ENCODE measurements at places on chromosomes 12 and 14.

- peaks cover 11% of the 10 kb centered on the region for H3K36me3 ChIP-seq
- H3K27me3 ChIP-seq = no peaks in the 10 kb centered on the region
- no peak for DNase-seq
- H3K4me1 ChIP-seq = peaks cover 10% of the 10 kb centered on the region
Observed at GRCh38 chr12:120762086-120762485, 36.5 kb downstream of the ACADS start.

DNA sequence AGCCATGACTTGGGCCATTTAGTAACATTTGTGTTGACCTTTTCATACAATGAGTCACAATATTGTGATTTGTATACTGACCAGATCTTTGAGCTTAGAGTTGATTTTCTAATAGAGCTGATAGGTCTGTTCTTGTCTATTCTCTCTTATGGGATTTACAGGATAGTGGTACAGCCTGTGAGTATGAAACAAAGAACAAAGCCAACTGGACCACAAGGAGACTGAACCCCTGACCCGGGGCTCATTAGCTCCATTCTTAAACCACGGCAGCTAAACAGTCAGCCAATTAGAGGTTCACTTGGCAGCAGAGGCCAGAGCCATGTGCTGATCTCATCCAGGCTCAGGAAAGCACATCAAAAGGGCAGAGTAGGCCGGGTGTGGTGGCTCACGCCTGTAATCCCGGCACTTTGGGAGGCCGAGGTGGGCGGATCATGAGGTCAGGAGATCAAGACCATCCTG lies 59.1 kb upstream of the GNPNAT1 start:
- no peaks in the 10 kb centered on the region for H3K27me3 ChIP-seq
- no peak overlapping the region for H3K27ac ChIP-seq
- DNase-seq = no peak
- H3K36me3 ChIP-seq = peaks cover 5% of the 10 kb centered on the region
- no peak overlapping the region for H3K4me3 ChIP-seq

DNA sequence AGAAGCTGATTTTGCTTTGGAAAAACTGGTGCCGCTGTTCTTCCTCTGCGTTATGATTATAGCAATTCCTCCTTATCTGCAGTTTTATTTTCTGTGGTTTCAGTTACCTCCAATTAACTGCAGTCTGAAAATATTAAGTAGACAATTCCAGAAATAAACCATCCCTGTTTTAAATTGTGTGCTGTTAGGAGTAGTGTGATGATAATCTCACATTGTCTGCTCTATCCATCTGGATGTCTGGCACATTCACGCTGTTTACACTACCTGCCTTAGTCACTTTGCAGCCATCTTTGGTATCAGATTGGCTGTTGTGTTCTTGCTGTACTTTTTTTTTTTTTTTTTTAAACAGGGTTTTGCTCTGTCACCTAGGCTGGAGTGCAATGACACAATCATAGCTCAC lies 141.0 kb downstream of the GRIP1 start:
- H3K27me3 ChIP-seq = no peaks in the 10 kb centered on the region
- H3K36me3 ChIP-seq = no peaks in the 10 kb centered on the region
- no peak for DNase-seq
- H3K4me1 ChIP-seq = no peaks in the 10 kb centered on the region

DNA sequence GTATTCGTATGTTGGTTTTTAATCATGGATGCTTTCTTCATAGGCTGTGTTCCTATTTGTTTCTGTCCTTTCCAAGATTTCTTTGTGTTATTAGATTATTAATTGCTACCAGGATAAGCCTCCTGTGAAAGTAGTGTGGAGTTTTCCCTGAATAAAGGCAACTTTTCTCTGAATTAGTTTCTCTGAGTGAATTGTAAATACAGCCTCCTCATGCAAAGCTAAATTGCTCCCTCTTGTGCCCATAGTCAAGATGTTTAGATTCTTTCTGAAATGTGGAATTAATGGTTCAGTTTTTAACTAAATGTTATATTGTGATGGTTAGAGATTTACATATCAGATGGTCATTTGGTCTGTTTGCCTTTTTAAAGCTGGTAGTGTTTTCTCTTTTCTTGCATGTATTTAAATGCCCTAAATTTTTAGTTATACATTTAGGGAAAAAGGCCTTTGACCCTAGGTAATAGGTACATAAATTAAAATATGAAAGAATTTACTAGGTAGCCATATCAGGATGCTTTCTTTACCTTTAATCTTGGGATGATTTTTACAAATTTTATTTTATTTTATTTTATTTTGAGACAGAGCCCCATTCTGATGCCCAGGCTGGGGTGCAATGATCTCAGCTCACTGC lies 8.9 kb downstream of the APAF1 start:
- no peak overlapping the region for H3K27ac ChIP-seq
- no peak overlapping the region for H3K4me3 ChIP-seq

- H3K27ac ChIP-seq = no peak overlapping the region
- peaks cover 6% of the 10 kb centered on the region for H3K27me3 ChIP-seq
- no peak overlapping the region for H3K4me3 ChIP-seq
- no peaks in the 10 kb centered on the region for H3K36me3 ChIP-seq
- DNase-seq = no peak
Observed at GRCh38 chr14:92888896-92889295, 34.1 kb upstream of the CHGA start.

- no peak overlapping the region for H3K27ac ChIP-seq
- no peak for DNase-seq
- H3K27me3 ChIP-seq = no peaks in the 10 kb centered on the region
- no peak overlapping the region for H3K4me3 ChIP-seq
Observed at GRCh38 chr14:32603992-32604565, 275.0 kb downstream of the AKAP6 start.

DNA sequence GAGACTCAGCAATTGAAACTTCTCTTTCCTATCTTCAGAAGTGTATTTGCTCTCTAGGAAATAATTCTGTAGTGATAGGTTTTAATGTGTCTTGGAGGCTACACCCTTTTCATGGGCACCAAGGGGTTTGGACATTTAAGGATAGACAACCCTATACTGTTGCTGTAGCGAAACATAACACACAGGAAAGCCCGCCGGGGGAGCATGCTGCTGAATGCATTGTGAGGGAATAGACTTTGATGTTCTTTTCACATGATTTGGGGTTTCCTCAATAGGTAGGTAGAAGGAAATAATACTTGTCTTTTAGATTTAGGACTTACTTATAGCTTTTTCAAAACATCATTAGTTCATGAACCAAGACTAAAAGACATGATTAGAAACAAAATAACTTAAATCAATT lies 97.0 kb downstream of the PELI2 start:
- no peaks in the 10 kb centered on the region for H3K4me1 ChIP-seq
- H3K27ac ChIP-seq = no peak overlapping the region
- H3K27me3 ChIP-seq = peaks cover 35% of the 10 kb centered on the region
- no peaks in the 10 kb centered on the region for H3K36me3 ChIP-seq
- no peak for DNase-seq

GRCh38 chr12:29796823-29797263 lies 13.1 kb upstream of the TMTC1 start:
- no peak overlapping the region for H3K4me3 ChIP-seq
- no peaks in the 10 kb centered on the region for H3K27me3 ChIP-seq
- peaks cover 5% of the 10 kb centered on the region for H3K4me1 ChIP-seq
- no peaks in the 10 kb centered on the region for H3K36me3 ChIP-seq
- DNase-seq = no peak
- H3K27ac ChIP-seq = no peak overlapping the region

GRCh38 chr12:13799574-13799973 lies 181.8 kb downstream of the GRIN2B start:
- H3K27ac ChIP-seq = no peak overlapping the region
- no peak overlapping the region for H3K4me3 ChIP-seq
- DNase-seq = no peak
- H3K4me1 ChIP-seq = no peaks in the 10 kb centered on the region

DNA sequence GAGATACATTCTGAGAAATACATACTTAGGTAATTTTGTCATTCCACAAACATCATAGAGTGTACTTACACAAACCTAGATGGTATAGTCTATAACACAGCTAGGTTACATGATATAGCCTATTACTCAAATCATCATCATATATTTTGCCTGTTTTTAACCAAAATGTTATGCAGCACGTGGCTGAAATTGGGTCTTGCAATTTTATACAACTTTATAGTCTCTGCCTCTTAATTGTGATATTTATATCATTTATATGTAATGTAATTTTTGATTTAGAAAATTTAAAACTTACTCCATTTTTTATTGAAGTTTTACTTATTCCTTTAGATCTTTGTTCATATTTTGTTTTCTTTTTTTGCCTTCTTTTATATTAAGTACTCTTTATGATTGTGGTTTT lies 350.7 kb upstream of the DCN start:
- DNase-seq = no peak
- no peak overlapping the region for H3K27ac ChIP-seq
- H3K4me1 ChIP-seq = no peaks in the 10 kb centered on the region
- no peak overlapping the region for H3K4me3 ChIP-seq

DNA sequence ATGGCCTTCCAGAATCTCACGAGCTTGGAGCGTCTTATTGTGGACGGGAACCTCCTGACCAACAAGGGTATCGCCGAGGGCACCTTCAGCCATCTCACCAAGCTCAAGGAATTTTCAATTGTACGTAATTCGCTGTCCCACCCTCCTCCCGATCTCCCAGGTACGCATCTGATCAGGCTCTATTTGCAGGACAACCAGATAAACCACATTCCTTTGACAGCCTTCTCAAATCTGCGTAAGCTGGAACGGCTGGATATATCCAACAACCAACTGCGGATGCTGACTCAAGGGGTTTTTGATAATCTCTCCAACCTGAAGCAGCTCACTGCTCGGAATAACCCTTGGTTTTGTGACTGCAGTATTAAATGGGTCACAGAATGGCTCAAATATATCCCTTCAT lies 92.2 kb downstream of the FLRT2 start:
- H3K4me1 ChIP-seq = peaks cover 8% of the 10 kb centered on the region
- no peak overlapping the region for H3K27ac ChIP-seq
- DNase-seq = no peak

GRCh38 chr12:32877601-32878459 lies 18.7 kb downstream of the PKP2 start:
- H3K36me3 ChIP-seq = no peaks in the 10 kb centered on the region
- peak overlapping the region; percentile 67 for H3K27ac ChIP-seq
- peak; percentile 64 for DNase-seq
- no peaks in the 10 kb centered on the region for H3K27me3 ChIP-seq
- H3K4me1 ChIP-seq = no peaks in the 10 kb centered on the region

DNA sequence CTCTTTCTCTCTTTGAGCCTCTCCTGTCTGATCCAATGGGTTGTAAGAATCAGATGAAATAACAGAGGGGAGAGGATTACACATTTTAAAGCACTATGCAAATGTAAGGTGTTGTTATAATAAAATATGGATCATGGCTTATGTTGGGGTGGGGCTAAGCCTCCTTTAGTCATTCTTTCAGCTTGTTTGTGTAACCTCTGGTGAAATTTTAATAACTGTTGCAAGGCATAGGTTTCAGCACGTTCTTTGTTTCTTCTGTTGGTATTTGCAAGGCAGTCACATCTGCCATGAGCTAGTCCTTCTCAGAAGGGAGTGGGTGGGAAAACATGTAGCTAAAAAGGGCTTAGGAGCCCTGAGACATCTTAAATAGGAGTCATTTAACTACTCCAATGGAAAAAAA lies 74.8 kb upstream of the FRMD6 start:
- no peak overlapping the region for H3K27ac ChIP-seq
- DNase-seq = no peak
- no peak overlapping the region for H3K4me3 ChIP-seq
- H3K27me3 ChIP-seq = no peaks in the 10 kb centered on the region
- peaks cover 7% of the 10 kb centered on the region for H3K4me1 ChIP-seq

DNA sequence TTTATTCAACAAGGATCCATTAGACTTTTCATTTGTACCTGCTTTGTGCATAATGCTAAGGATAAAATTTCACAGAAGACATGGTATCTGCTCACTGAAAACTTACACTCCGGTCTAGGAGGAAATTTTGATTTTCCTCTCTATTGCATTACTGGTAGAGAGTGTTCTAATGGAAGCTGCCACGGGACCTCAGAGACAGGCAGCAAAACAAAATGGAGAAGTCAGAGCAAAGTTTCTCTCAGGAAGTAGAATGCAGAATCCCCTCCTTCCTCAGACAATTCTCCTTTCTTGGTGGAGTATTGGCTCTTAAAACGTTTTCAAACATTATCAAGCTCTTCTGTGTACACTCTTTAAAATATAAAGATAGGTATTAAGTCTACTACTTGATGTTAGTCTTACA lies 12.3 kb downstream of the CLEC2B start:
- no peak for DNase-seq
- H3K36me3 ChIP-seq = no peaks in the 10 kb centered on the region
- H3K27ac ChIP-seq = no peak overlapping the region
- H3K27me3 ChIP-seq = no peaks in the 10 kb centered on the region
- H3K4me1 ChIP-seq = no peaks in the 10 kb centered on the region
- H3K4me3 ChIP-seq = no peak overlapping the region

GRCh38 chr12:98578392-98578791 lies 15.1 kb upstream of the SLC25A3 start:
- no peaks in the 10 kb centered on the region for H3K36me3 ChIP-seq
- no peak overlapping the region for H3K4me3 ChIP-seq
- H3K4me1 ChIP-seq = 0 out of 2 replicates have a peak, but pooled peaks cover 4% of the 10 kb centered on the region
- H3K27me3 ChIP-seq = no peaks in the 10 kb centered on the region
- no peak for DNase-seq
- H3K27ac ChIP-seq = no peak overlapping the region

GRCh38 chr12:118325081-118325480 lies 47.6 kb downstream of the TAOK3 start:
- H3K27ac ChIP-seq = no peak overlapping the region
- peaks cover 22% of the 10 kb centered on the region for H3K4me1 ChIP-seq
- no peak overlapping the region for H3K4me3 ChIP-seq
- DNase-seq = no peak
- no peaks in the 10 kb centered on the region for H3K36me3 ChIP-seq

DNA sequence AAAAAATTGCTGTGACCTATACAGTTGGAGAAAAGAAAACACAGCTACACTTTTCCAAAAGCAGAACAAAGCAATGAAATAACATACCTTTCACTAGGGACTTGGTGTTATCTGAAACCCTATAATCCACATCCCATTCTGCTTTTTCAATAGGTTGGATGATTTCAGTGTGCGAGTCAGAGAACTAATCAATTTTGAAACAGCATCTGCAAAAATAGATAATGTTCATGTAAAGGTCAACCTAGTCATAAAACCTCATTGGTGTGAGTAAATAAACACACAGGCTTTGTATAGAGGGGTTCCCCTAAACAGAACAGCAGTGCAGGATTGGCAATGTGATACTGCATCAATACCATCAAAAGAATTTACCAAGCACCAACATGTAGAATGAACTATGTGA lies 173.0 kb upstream of the G2E3 start:
- peaks cover 3% of the 10 kb centered on the region for H3K27me3 ChIP-seq
- no peak for DNase-seq
- no peak overlapping the region for H3K4me3 ChIP-seq
- H3K36me3 ChIP-seq = no peaks in the 10 kb centered on the region
- H3K4me1 ChIP-seq = no peaks in the 10 kb centered on the region

DNA sequence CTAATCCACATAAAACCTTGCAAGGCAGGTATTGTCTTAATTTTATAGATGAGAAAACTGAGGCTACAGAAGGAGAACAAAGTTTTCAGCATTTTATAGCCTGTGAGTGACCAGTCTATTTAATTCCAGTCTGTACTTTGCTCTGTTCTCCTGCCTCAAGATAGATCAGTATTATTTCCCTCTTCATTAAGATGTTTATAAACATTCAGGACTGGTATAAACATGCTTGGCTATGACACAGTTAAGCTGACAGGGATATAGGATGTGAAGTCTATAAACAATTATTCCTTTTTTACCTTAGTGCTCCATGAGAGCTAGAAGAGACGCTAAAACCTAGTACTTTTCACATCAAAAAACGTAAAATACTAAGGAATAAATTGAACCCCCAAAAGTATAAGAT lies 287.3 kb downstream of the RAD51B start:
- no peaks in the 10 kb centered on the region for H3K27me3 ChIP-seq
- no peak overlapping the region for H3K27ac ChIP-seq
- H3K36me3 ChIP-seq = no peaks in the 10 kb centered on the region
- no peak overlapping the region for H3K4me3 ChIP-seq
- H3K4me1 ChIP-seq = peaks cover 43% of the 10 kb centered on the region

Data from SK-N-SH (cell line).